ENCODE measurements at places on chromosomes 6 and 20.
A peak's percentile ranks its signal among the peaks of the same experiment; 100 is the strongest.

DNA sequence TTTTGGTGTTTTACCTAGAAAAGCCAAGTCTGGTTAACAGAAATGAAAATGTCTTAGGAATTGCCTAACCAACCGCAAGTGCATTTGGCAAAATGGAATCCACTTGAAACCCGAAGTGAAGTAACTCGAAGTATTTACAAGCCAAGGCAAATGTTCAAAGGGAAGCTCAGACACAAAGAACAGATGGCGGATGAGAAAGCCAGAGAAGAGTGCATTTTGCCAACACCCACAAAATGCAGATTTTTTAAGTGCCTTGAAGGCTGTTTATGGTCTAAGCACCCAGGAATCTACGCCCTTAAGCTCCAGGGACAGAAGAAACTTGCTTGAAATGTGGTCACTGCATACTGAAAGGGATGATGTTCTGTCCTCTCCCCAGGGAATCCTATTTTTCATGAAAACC lies 70.0 kb upstream of the TBXT start:
- no peak for DNase-seq

DNA sequence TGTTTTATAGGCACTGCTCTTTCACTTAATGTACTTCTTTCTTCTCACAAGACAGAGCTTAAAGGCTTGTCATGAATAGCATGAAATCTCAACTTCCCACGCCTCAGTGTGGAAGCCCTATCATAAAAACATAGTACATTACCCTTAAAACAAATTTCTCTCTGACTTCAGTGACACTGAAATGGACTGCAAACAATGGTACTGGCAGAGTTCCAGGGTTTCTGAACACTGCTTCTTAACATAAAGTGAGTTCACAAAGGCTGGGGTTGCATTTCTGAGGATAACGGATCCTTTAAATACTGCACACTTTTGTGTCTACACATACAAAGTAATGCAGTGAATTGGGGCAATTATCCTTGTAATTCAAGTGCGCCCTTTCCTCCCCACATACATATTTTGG lies 32.3 kb upstream of the PLEKHG1 start:
- no peak for DNase-seq

DNA sequence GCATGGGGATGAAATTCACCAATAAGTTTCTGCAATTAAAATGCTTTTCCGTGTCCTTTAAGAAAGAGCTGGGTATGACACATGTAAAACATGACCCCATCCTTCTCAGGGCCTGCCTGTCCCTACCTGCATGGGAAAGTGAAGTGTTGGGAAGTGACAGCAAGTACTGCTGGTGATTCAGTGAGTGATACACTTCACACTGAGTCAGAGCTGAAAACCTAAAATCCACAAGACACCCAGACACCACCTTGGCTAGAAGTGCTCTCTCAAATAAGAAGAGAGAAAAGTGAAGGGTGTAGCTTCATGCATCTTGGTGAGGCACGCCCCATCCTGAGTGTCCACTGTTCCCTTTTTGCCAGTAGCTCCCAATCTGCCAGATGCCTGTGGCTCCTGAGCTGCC lies 3.3 kb downstream of the RAB22A start:
- DNase-seq = no peak

- no peak for DNase-seq
Measured at GRCh38 chr20:46787991-46788762, 78.7 kb downstream of the SLC2A10 start.

DNA sequence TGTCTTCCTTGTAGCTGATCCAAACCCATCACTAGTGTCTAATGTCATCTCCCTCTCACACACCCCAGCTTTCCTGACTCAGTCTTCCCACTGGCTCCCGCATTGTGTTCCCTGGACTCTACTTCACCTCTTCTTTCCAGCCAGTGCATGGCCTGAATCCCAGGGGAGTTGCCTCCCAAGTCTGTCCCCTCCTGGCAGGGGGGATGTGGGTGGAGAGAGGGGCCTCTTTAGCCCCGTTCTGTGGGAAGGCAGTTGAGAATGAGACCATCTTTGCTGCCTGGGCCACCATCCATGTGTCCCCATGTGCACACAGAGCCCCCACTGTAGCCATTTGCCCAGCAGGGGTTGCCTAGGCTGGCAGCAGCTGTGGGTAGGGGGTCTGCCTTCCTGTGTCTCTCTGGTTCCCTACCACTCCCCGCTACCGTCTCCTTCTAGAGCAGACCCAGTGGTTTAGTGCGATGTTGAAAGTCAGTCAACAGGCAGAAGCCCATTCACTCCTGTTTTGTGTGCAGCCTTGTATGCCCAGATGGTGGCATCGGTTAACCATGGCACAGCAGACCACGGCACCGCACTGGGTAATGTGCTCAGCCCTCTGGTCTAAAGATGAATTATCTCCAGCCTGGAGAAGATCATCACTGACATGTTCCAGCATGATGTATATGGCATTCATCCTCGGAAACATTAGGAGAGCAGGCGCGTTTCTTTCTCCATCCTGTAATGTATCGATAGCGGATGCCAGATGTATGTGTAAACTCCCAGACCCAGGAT lies 178.8 kb upstream of the SNX9 start:
- DNase-seq = no peak

- DNase-seq = no peak
Measured at GRCh38 chr6:110246378-110246777, 66.2 kb downstream of the CDC40 start.

DNA sequence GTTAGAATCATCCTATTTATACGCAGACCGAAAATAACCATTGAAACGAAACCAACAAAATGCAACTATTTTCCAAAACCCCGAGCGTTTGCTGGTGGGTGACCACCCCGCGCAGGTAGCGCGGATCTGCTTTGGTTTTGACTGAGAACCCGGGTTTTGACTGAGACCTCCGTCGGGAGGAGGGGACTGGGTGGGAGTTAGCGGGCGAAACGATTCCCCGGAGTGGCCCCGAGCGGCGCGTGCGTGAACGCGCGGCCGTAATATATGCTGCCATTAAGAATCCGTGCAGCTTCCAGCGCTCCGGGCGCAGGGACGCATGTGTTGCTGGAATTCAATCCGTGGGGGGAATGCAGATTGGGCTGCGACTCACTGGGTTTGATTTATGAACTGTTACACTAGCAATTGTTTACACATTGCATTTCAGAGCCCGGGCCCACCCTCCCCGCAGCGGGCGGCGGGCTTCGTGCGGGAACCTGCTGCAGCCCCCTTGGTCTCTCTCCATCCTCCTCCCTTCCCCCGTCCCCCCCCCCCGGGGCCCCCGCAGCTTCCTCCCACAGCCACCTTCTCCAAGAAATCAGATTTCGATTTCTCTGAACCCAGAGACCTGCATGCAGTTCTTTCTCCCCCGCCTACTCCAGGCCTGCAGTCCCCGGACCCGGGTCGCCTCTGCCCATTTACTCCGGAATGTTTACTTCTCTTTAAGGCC lies 9.9 kb downstream of the NRN1 start:
- DNase-seq = no peak

GRCh38 chr6:10359581-10359980 lies 55.3 kb downstream of the TFAP2A start:
- no peak for DNase-seq

- DNase-seq = no peak
Measured at GRCh38 chr20:61061981-61062380, 190.1 kb upstream of the CDH4 start.

DNA sequence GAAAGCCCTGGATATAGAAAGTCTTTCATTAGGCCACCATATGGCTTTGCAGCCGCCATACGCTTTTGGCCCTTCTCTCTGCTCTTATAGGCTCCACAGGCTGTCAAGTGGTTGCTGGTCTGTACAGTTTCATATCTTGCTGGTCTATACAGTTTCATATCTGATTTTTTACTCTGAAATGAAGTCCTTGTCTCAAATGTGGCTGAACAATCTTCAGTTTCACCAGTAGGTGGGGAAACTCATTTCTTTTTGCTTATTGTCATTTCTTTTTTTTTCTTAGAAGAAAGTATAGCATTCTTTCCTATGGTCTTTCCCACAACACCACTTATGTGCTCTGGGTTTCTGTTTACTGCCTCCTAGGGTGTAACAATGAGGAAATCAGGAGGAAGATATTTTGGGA lies 771.4 kb upstream of the MMS22L start:
- DNase-seq = no peak

DNA sequence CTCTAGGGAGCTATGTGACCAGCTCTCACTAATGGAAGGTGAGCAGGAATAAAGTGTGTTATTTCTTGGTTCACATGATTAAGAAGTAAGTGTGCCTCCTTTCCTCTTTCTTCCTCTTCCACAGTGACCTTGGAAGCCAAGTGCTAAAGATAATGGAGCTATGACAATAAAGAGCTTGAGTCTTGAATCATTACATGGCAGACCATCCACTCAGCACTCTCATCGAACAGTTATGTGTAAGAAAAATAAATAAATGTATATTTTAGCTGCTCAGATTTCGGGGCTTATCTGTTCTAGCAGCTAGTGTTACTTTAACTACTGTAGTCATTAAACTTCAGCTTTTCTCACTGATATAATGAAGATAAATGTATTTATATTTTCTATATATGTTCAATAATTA lies 72.9 kb downstream of the HDGFL1 start:
- no peak for DNase-seq

- DNase-seq = peak; percentile 87
Measured at GRCh38 chr6:37818536-37819176, 871 bp upstream of the ZFAND3 start.

GRCh38 chr6:10655508-10656055 lies 38.8 kb downstream of the C6orf52 start:
- no peak for DNase-seq

GRCh38 chr6:130882370-130882769 lies 55.2 kb downstream of the SMLR1 start:
- DNase-seq = no peak
